ENCODE measurements at places on chromosomes 1 and 21.

GRCh38 chr1:221695301-221695700 lies 46.6 kb downstream of the DUSP10 start:
- no peak for DNase-seq

GRCh38 chr1:59446257-59446901 lies 149.5 kb downstream of the FGGY start:
- DNase-seq, result no peak

GRCh38 chr1:83103341-83103740 lies 895.6 kb downstream of the TTLL7 start:
- no peak for DNase-seq

DNA sequence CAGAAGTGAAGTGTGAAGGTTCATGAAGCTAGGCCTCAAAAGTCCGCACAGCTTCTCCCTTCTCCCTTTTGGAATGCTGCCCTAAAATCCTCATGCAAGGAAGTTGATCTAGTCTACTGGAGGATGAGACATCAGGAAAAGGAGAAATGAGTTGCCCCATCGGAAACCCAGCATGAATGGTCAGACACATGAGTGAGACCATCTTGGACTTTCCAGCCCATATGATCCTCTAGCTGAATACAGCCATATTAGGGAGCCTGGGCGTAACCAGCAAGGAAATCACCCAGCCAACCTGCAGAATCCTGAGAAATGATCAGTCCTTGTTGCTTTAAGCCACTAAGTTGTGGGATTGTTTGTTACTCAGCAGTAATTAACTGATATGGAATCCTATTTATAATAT lies 12.5 kb downstream of the DBT start:
- DNase-seq, result no peak

DNA sequence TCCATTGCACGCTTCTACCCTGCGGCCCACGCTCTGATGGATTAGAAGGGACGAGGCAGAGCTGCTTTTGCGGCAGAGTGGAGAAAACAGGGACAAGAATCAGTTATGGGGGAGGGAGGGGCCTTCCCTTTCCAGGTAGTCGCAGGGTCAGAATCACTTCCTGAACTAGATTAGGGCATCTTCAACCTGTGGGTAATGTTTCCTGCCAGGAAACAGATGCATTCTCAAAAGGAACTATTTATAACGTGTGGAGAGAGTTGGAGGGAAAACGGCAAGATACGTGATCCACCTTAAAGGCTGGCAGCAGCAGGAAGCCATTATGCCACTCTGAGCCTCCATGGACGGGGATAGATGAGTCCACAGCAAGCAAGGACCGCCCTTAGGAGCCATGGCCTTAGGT lies 59.9 kb upstream of the CNTN2 start:
- DNase-seq, result no peak

DNA sequence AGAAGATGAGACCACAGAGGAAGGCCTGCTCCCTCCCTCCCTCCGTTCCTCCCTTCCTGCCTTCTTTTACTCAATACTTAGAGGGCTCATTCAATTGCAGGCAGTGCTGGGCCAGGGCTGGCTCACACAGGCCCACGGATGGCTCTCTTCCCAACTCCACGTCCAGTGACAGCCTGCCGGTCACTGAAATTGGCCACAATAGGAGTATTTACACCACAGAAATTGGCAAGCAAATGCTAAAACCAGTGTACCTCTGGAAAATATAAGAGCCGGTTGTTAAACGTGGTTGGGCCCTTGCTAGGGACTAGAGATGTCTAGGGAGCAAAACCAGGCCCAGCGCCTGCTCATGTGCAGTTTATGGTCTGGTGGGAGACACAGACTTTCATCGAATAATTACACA lies 72.4 kb upstream of the TMEM51 start:
- DNase-seq, result no peak

- DNase-seq, result no peak
Measured at GRCh38 chr1:29960156-29960755, 723.9 kb downstream of the PTPRU start.

DNA sequence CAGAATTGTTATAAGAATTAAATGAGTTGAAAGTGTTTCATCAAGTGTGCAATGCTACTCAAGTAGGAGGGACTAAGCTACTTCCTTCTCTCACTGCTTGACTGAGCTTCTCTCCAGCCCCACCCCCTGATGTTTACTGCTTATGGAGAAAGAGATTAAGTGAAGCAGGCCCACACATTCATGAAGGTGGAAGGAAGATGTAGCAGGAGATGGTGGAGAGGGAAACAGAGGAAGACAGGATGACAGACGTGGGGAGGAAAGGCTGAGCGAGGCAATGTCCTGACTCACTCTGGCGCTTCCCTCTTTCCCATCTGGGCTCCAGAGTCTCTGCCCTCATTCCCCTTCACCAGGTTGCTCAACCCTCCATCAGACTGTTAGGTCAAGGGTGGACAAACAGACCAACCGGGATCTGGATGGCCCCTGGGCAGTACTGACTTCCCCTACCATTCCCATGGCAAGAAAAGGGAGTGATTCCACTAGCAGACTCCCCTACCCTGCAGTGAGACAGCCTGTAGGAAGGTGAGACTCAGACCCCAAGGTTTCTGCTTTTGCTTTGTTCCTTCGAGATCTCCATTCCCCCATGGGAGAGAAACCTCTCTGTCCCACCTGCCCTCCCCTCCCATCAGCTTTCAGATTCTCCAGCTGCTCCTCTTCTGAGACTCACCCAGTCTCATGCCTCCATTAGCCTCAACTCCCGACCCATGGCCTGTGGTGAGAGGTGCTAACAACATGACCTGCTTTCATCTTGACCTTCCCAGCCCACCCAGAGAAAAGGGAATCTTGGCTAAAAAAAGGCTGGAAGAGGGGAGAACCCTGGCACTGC lies 3.1 kb upstream of the ARHGEF2 start:
- no peak for DNase-seq

- no peak for DNase-seq
Measured at GRCh38 chr1:36697836-36698605, 215.3 kb upstream of the CSF3R start.

DNA sequence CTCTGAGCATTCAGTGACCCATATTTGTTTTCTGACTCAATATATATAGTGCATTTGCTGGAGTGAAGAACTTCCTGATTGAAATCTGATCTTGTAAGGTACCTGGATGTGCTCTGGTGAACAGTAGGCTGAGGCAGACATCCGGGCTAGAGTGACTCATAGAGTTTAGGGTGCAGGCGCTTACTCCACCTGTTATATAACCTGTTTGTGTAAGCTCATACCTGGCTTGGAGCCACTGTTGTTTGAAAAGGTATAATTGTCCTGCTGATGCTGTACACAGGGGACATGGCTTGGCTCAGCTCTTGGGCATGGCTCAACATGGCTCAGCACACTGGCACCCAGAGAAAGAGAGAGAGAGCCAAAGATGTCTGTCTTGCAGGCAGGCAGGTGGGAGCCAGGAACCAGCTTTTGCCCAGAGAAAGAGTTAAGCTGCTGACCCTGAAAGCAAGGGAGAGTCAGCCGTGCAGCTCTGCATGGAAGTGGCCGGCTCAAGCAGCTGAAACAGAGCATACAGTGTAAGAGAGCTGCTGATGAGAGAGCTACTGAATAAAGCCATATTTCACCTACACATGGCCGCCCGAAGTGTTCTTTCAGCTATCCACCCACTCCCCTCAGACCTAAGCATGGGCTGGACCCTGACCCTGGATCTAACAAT lies 43.2 kb downstream of the GJA5 start:
- peak; percentile 98 for DNase-seq

GRCh38 chr1:201094832-201095231 lies 17.4 kb downstream of the CACNA1S start:
- no peak for DNase-seq

- DNase-seq, result no peak
Measured at GRCh38 chr1:51299981-51300670, 30.2 kb downstream of the TTC39A start.

GRCh38 chr1:43329995-43330751 lies 7.4 kb upstream of the MPL start:
- DNase-seq, result peak; percentile 7

GRCh38 chr21:28693476-28693875 lies 299.2 kb downstream of the LTN1 start:
- no peak for DNase-seq

DNA sequence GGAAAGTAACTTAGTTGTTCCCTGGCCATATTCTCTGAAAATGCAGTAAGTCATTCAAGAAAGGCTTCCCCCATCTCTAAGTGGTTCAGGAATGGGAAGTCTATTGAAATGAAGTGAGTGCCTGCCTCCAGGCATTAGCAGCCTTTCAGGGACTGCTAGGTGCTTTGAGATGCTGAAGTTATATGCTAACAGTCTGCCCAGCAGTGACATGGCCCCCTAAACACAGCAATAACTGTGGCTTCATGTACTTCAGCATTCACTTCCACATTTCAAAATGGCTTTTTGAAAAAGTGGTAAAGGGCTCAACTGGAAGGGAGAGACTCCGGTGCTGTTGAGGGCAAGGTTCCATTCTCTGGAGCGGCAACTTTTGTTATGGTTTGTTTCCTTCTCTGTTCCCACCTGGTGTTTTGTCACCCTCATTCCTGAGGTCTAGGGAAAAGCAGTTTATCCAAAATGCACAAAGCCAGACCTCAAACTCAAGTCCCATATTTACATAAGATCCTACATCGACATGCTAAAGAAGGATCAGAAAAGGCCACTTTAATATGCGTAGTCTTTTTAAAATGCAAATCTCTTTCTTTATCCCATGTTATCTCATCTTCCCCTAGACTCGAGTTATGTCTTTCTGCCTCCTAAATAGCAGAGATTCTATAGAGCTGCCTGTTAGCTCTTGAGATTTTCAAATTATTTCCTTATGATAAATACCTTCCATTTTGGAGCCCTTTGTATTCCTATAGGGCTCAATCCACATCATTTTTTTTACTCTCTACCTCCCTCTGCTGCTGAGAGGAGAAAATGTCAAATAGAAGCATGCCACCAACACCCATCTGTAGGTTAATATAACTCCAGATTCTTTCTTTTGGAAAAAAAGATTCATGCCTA lies 34.2 kb upstream of the LRRC8C start:
- DNase-seq, result no peak

DNA sequence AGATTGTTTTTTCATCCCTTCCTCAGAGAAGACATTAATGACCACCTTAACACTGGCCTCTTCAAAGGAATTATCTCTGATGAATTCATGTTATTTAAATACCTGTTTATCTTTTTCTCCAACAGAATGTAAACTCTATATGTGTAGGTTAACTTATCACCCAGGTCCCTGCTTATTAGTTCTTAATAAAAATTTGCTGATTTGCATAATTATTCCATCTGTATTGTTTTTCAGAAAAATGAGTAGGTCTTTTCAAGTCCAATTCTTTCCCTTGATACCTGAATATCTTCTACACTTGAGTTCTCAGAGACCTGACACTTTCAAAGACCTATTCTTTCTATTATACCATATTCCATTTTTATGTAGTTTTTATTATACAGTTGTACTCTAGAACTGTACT lies 886.7 kb upstream of the TMPRSS15 start:
- DNase-seq, result no peak

DNA sequence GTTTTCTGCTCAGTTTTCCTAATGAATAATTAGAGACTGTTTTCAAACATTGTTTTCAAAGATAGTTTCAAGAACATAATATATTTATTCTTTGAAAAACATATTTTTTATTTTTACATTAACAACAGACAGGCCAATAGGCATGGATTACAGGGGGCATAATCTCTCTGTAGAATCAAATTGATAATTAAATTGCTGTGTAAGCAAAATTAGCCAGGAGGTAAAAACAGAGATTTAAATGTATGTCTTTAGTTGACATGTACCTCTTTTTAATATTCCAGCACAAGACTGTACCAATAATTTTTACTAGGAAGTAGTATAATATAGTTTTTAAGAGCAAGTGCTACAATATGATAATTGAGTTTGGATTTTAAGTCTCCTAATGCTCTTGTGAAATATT lies 1444.5 kb downstream of the BRINP3 start:
- DNase-seq, result no peak

- DNase-seq, result no peak
Measured at GRCh38 chr1:225846331-225847310, 35.6 kb downstream of the TMEM63A start.
